ENCODE measurements at places on chromosomes 2 and 18.

DNA sequence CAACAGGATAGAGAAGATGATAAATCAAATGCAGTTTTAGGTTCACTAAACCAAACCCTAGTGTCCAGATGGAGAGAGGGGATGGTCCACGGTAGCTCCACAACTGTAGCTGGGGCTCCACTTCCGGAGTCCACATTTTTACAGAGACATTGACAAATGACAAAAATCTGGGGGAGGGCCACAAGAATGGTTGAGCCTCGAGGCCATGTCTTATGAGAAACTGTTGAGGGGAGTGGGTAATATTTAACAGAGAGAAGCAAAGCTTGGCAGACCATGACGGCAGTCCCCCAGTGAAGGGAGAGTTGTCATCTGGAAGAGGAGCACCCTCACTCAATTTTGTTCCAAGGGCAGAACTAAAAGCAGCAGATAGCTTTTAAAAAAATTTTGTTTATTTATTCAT, 17.6 kb upstream of the EPHA4 start:
- DNase-seq = no peak

DNA sequence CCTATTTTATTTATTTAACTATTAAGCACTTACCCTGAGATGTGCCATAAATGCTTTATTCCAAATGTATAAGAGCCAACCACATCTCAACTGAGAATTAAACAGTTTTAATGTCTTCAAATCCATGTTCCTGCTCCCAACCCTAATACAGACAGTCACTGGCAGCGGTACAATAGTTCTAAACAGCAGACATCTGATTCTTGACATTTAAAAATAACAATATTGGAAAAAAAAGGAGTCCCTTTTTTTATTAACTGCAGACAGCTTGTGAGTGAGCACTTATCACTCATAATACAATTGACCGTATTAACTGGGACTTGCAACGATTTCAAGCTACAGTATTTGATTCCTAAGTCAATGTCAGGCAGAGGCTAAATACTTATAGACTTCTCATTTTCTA, 424.6 kb downstream of the TGIF1 start:
- no peak for DNase-seq

GRCh38 chr18:3150688-3151087, 69.1 kb downstream of the MYOM1 start:
- DNase-seq = no peak

- no peak for DNase-seq
These were observed 81.3 kb upstream of the KYNU start for GRCh38 chr2:142796161-142796560.

- no peak for DNase-seq
These were observed 11.6 kb downstream of the FHL2 start for GRCh38 chr2:105387225-105387624.

All from NCI-H460 (cell line).